ENCODE measurements at places on chromosomes 3 and 15. TPM values are rescaled to one million over a fixed set of nuclear protein-coding genes. Genes with fewer than 3 reads are reported as not detected.

Gene LHFPL4
- 0.03 TPM for polyA plus RNA-seq

Gene GRK7
- polyA plus RNA-seq: not detected

Gene SMAD3
- polyA plus RNA-seq: 44.1 TPM

Gene LRRC31
- 6.1 TPM for polyA plus RNA-seq

Gene MYH15
- polyA plus RNA-seq: not detected

DNA sequence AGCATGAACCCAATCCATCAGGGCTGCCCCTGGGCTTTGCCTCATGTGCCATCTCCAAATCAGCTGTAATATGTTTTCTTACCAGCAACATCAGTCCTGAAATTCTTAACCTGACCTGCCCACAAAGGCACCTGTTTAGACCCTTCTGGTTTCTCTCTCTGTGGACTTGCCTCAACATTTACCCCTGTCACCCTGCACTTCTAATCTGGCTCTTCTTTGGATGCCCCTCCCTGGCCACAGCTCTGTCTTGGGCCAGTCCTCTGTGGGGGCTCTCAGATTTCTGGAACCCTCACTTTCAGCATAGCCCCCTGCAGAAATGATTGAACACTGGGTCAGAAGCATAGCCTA, 168.7 kb upstream of the STAC start:
- no peak for DNase-seq

GRCh38 chr3:179179979-179180759, 32.0 kb downstream of the PIK3CA start:
- DNase-seq: no peak

DNA sequence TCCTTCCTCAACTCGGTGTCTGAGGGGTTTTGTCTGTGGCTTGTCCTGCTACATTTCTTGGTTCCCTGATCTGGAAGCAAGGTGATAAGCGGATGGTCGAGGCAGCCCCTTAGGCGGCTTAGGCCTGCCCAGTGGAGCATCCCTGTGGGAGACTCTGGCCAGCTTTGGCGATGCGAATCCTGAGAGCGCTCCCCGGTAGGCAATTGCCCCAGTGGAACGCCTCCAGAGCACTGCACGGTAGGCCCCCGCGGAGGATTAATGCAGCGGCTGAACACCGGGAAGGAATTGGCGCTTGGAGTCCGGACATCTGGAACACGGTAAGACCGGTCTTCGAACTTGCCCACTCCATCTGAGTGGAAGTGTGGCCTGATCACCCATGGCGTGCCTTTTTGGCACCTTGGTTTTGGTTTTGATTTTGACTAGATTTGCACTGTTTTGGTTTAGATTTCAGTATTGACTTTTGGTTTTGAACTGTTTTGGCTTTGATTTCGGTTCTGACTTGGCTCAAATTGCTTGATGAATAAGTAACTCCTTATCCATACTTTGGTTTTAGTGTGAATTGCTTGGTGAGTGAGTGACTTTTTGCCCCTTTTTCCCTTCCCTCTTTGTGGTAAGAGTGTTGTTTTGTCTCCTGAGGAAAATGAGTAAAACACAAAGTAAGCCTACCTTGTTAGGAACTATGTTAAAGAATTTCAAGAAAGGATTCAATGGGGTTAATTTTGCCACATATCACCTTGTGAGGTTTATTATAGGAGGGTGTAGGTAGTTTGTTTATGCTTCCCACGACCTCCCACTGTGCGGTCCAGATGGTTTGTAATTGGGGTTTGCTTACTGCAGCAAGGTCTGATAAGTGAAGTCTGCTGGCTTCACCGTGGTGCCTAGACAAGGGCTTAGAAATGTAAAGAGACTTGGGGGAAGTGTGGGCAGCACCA, 27.1 kb upstream of the GPR156 start:
- no peak for DNase-seq

DNA sequence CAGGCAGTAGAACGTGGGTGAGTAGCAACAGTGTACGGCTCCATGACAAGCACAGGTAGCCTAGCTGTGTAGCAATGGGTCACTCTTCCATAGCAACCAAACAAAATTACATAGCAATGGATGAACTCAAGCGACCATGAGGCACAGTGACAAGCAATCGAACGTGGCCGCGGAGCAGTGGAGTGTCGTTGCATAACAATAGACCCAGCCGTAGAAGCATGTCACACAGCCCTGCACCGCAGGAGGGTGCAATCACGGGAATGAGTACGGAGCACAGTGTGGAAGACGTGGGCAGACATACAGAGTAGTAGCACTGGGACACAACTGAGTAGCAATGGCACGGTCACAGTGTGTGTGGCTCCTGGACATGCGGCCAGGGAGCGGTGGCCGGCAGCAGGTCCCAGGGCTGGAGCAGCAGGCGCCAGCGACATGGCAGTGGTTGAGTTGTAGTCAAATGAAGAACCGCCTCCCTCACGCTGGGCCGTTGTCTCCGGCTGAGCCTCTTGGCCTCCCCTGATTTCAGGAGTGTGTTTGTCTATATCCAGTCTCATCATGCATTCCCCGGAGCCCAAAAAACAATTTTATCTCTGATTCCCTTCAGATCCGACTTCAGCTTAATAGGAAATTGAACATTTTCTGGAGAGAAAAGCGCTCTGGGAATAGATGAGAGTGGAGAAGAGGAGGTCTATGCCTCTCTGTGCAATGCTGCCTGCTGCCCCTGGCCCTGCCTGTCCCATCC, 64.1 kb downstream of the CCDC33 start:
- DNase-seq: no peak

- no peak for DNase-seq
Observed at GRCh38 chr3:104628185-104628789, 738.4 kb upstream of the ALCAM start.

- no peak for DNase-seq
Observed at GRCh38 chr15:52800828-52801747, 11.0 kb upstream of the ONECUT1 start.

GRCh38 chr3:17182166-17182565, 297.4 kb downstream of the PLCL2 start:
- DNase-seq: no peak

Data from aorta (tissue), 5 donors.